Right atrium auricular region (tissue), 2 donors: ENCODE measurements at places on chromosomes 5 and 9. TPM values are rescaled to one million over a fixed set of nuclear protein-coding genes. Genes with fewer than 3 reads are reported as not detected.

- DNase-seq: no peak
These were observed 1260.8 kb upstream of the WWC1 start for GRCh38 chr5:167030500-167031120.

The LRRTM2 gene
- not detected for total RNA-seq

The ZFP2 gene
- 2.0 TPM for total RNA-seq

The FAM153A gene
- 1.4 TPM for total RNA-seq

The HRH2 gene
- 8.0 TPM for total RNA-seq

DNA sequence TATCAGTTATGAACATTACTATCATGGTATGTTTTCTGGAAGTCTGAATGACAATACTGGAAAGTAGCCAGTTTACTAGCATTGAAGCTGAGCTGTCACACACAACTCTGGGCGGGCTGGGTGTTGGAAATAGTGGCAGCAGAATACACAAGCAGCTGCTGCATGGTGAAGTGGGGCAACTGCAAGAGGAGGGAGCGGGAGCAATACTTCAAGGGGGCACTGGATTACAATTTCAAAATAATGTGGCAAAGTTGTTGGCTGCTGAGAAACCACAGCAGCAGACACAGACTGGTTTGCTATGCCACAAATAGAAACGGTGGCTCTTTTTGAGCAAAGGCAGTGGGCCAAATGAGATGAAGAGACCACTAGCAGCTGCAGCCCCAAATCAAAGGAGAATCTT, 350.2 kb downstream of the KIAA0825 start:
- DNase-seq: no peak

- peak; percentile 57 for DNase-seq
These were observed 920 bp downstream of the LPCAT1 start for GRCh38 chr5:1522601-1523479.

The LSM11 gene
- 2.4 TPM for total RNA-seq

The FIBCD1 gene
- total RNA-seq: 0.20 TPM
